ENCODE measurements at places on chromosomes 11 and 22.
A peak's percentile ranks its signal among the peaks of the same experiment; 100 is the strongest.

- no peak for DNase-seq
Observed at GRCh38 chr22:49956914-49957825, 3.4 kb upstream of the PIM3 start.

DNA sequence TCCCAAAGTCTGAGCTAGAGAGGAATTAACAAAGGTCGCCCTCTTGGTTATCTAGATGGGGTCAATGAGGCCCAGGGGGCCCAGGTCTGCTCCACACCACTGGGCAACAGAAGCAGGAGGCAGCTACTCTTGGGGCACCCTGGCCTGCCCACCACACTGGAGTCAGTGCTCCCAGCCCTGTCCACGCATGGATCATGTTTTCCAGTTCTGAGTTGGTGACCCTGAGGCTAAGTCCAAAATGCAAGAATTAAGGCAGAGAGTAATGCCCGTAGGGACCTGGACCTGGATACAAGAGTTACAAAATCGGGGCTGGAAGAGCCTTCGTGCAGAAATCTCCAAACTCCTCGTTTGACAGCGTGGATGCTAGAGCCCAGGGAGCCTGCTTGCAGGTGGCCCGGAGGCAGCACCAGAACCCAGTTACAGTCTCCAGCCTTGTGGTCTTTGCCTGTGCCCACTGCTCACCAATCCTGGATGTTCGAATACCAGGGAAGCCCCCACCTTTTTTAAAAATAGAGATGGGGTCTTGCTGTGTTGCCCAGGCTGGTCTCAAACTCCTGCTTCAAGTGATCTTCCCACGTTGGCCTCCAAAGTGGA is 6.1 kb upstream of the THRSP start:
- DNase-seq = no peak

GRCh38 chr22:30806391-30806861 is 111.8 kb downstream of the OSBP2 start:
- peak; percentile 84 for DNase-seq

GRCh38 chr11:68433541-68433940 is 27.0 kb upstream of the PPP6R3 start:
- no peak for DNase-seq

DNA sequence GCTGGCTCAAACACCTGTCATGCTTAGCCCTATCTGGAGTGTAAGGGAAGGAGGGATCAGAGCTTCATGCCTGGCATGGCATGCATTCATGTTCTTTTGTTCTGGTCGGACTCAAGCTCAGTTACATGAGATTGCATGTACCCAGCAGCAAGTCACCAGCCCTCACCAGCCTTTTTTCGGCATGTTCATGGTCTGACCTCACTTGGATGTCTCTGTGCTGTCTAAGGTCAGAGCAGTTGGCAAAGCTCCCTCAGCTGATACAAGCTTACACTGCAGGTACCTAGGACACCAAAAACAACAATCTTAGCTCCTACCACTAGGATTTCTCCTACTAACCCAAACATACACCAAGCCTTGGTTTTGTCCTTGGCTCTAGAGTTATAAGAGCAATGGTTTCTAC is 152.6 kb downstream of the BARX2 start:
- no peak for DNase-seq

- peak; percentile 54 for DNase-seq
Observed at GRCh38 chr11:12232817-12233601, 122.6 kb downstream of the MICAL2 start.

DNA sequence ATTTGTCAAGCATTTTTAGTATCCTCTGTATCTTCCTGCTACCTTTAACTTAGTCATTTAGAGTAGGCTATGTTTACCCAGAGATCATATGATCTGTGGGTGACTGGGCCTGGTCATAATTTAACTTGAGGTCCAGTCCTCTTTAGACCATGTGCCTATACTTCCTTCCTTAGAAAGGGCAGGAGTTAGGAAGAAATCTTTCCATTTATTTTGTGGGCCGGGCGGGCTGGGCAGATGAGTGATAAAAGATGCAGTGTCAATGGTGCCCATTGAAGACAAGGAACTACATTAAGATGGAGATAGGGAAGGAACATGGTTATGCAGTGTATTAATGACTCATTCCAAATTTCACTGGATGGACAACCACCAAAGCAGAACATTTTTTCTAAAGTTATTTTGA is 30.9 kb upstream of the PDE3B start:
- no peak for DNase-seq

GRCh38 chr11:101127197-101127698 is 2.4 kb downstream of the PGR start:
- DNase-seq = no peak

GRCh38 chr11:123321636-123322035 is 108.4 kb upstream of the GRAMD1B start:
- DNase-seq = no peak

DNA sequence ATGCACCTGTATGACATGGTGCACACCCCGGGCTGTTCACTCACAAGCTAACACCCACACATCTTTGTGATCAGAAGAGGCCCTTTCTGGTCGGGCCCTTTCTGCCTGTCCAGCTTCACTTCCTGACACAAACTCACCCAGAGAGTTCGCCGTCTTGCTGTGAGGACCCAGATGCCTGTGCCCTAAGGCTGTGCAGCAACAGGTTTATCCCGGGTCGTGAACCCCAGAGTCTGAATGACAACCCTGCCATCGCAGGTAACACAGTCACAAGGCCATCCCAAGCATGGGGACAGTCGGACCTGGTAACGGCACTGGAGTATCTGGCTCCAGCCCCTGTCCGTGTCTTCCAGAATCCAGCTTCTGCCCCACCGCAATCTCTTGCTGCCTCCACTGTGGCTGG is 235.1 kb downstream of the BUD13 start:
- no peak for DNase-seq

- DNase-seq = no peak
Observed at GRCh38 chr11:77146261-77147035, 18.4 kb downstream of the MYO7A start.

GRCh38 chr11:79671401-79671800 is 230.6 kb upstream of the TENM4 start:
- DNase-seq = no peak

DNA sequence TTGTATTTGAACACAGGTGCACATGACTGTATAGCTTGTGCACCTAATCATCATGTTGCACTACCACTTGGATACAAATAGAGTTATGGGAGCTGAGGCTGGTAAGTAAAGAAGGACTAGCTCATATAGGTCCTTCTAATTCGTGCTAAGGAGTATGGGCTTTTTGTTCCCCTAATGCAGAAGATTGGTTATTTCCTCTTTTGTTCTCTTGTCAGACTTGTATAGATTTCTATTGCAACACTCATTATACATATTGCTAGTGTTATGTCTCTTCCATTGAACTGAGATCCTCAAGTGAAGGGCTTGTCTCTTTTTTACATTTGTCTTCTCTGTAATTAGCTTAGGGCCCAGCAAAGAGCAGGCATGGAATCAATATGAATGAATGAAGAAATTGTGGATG is 54.1 kb upstream of the ARHGAP20 start:
- DNase-seq = no peak

DNA sequence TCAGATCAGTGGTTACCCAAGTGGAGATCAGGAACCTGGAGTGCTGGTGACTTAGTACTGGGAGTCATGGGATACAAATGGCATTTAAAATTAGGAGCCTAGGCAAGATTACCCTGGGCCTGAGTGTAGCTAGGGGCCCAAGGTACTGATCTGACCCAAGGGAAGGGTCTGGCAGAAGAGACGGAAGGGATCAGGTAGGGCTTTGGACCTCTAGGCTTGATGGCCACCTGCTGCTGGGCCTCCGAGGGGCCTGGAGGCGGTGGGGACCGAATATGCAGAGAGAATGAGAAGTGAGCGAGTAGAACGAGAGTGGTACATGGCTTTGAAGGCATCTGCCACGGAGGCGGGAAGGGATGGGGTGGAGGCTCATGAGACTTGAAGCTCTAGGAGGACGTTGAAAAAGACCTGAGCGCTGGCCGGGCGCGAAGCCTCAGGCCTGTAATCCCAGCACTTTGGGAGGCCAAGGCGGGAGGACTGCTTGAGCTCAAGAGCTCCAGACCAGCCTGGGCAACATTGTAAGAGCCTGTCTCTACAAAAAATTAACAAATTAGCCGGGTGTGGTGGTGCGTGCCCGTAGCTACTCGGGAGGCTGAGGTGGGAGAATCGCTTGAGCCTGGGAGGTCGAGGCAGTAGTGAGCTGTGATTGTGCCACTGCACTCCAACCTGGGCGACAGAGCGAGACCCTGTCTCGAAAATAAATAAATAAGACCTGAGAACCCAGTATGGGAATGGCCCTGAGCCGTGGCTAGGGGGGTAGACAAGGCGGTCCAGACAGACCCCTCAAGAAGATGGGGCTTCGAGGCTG is 563 bp upstream of the PPIL2 start:
- no peak for DNase-seq

DNA sequence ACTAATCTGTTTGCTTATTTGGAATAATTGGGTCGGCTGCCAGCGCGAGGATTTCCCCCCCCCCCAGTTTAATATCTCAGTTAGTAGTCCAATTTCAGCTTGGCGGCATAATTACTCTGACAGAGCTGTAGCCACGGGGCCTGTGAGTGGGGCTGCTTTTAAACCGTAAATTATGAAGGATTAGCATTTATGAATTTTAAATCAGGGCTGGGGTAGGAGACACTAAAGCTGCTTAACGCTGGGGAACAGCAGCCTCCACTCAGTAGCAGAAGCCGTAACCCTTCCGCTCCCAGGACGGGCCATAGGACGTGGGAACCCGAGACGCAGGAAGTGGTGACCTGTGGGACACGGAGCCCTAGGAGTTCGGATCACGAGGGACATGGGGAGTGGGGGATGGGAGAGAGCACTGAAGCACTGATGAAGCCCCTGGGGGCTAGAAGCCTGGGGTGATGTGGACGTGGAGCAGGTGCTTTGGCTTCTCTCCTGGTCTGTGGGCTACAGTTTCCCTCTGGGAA is 66.2 kb upstream of the LMO1 start:
- no peak for DNase-seq

DNA sequence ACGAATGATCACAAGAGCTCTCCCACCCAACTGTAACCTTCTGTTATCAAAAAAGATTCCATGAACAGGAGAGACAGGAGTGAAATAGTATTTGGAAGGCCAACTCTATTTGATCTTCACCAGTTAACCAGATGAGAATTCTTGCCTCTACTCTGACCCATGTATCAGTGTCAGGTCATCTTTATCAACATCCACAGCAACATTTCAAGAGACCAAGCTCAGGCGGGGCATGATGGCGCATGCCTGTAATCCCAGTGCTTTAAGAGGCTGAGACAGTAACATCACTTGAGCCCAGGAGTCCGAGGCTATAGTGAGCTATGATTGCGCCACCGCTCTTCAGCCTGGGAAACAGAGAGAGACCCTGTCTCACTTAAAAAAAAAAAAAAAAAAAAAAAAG is 62.3 kb downstream of the GAB2 start:
- no peak for DNase-seq

- DNase-seq = no peak
Observed at GRCh38 chr22:49525801-49526535, 301.7 kb downstream of the BRD1 start.

GRCh38 chr11:33660962-33661361 is 39.7 kb downstream of the C11orf91 start:
- DNase-seq = no peak

DNA sequence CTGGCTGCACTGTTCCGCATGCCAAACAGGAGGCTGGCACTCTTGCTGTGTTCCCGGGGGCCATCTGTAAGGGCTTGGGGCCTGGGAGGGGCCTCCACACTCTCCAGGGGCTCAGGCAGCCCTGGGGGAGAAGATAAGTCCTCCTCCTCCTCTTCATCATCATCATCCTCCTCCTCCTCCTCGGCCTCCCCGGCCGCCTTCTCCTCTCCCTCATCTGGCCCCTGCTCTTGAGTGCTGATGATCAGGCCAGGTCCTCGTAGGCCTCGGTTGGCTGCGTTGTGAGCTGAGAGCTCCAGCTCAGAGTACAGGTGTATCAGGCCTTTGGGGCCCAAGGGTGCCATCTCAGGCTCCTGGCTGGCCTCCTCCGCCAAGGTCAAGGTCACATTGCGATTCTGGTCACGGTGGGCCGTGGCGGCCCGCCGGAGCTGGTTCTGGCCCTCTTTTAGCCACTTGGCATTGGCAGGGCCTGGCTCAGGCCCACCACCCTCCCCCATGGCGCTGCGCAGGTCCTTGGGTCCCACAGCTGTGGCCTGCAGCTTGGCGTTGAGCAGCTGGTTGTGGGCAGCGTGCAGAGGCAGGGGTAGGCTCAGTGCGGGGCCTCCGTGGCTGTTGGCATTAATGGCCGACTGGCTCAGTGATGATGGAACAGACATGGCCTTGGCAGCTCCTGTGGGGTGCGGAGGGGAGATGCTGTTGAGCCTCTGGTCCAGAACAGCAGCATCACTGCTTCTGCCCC is 8.0 kb downstream of the APBB1 start:
- no peak for DNase-seq

DNA sequence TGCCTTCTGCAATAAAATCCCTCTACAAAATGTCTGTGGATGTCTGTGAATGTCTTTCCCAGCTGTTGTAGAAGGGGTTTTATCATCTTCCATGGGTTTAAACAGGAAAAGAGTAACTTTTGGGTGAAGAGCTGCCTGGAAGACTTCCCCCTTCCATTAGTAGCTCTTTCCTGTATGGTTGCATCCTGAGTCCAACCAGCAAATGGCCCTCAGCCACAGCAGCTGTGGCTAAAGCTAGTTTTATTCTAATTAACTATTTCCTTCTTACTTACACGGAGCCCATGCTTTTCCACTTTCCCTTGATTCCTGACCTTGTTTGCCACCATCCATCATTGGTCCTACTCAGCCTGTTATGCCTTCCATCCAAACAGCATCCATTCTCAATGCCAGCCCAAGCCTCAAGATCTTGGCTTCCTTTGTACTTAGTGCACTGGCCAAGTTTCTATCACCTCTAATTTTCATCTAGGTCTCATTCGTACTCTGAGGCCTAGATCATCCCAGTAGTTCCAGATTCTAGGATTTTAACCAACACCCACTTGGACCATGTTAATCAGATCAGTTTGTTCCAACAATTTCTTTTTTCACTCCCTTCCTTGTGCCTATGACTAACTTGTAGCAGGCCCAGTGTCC is 41.5 kb upstream of the CADM1 start:
- no peak for DNase-seq

- DNase-seq = no peak
Observed at GRCh38 chr11:113664981-113665710, 41.0 kb downstream of the TMPRSS5 start.

Measured in foreskin keratinocyte (primary cell).